Lung microvascular endothelial cell (primary cell): ENCODE measurements at places on chromosomes 11 and 22. TPM values are rescaled to one million over a fixed set of nuclear protein-coding genes. Genes with fewer than 3 reads are reported as not detected.

GRCh38 chr11:10021563-10021962, 272.5 kb downstream of the SBF2 start:
- DNase-seq: peak; percentile 47

Gene DDX25
- total RNA-seq: under 0.01 TPM in 1 of 2 replicates, not detected in the other

Gene EED
- total RNA-seq: 7.0 and 13.5 TPM in 2 replicates

GRCh38 chr11:92653454-92653853, 316.0 kb upstream of the MTNR1B start:
- no peak for DNase-seq

GRCh38 chr22:43698403-43698802, 113.7 kb downstream of the EFCAB6 start:
- DNase-seq: no peak

- DNase-seq: no peak
Observed at GRCh38 chr11:72013765-72014711, 15.3 kb downstream of the IL18BP start.

DNA sequence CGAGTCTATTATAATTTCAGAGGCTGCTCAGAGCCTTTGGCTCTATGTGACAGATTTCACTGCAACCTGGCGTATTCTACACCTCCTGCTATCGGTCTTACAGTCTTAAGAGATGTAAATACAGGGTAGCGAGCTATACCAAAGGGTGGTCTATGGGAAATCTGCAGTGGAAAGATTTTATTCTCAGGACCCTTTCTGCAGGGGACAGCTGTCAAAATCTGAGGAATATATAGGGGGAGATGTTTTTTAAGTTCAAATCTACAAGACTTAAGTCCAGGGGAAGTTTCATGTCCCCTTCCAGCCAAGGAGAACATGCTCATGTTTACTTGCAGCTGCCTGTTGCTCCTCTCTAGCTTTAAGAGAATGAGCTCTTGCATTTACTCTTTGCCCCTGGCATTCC, 62.7 kb downstream of the MICAL2 start:
- DNase-seq: no peak

Gene CYB5R3
- 99.0 and 129 TPM in 2 replicates for total RNA-seq

GRCh38 chr22:23178512-23179254, 1.6 kb upstream of the BCR start:
- peak; percentile 81 for DNase-seq

- no peak for DNase-seq
Observed at GRCh38 chr22:36377022-36377631, 10.6 kb downstream of the MYH9 start.

Gene MUC2
- total RNA-seq: not detected in 2 replicates

GRCh38 chr22:24059121-24059520, 48.0 kb downstream of the CABIN1 start:
- DNase-seq: peak; percentile 87

Gene RIC8A
- total RNA-seq: 122 and 160 TPM in 2 replicates

DNA sequence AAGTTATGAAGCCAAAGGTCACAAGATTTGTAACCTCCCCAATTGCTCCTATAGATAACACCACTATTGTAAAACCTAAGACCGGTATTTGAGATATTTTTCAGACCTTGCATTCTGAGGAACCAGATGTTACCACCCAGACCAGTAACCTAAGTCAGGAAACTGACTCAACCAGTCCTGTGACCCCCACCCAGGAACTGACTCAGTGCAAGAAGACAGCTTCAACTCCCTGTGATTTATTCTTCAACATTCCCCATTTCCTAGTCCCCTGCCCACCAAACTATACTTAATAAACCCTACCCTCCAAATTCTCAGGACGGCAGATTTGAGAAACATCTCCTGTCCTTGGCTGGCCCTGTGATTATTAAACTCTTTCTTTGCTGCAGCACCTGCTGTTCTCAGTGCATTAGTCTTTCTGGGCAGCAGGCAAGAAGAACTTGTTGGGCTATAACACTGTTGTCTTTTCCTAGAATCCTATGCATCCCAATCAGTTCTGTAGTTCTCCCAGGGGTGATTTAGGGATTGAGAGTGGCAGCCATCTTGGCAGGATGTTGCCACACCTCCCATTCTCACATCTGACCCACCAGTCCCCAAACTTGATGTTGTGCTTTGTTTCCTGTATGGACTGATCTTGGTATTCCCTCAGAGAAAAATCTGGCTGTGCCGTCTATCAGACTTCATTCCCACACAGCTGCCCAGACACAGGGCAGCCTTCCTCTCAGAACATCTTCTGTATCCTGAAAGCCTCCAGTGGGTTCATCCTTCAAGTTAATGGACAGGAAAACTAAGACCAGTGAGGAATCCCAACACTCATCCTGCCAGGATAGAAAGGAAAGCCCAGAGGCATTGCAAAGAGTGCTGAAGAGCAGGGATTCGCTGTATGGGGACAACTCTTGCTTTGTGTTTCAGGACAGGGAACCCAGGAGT, 104.0 kb downstream of the PDE2A start:
- DNase-seq: peak; percentile 69

DNA sequence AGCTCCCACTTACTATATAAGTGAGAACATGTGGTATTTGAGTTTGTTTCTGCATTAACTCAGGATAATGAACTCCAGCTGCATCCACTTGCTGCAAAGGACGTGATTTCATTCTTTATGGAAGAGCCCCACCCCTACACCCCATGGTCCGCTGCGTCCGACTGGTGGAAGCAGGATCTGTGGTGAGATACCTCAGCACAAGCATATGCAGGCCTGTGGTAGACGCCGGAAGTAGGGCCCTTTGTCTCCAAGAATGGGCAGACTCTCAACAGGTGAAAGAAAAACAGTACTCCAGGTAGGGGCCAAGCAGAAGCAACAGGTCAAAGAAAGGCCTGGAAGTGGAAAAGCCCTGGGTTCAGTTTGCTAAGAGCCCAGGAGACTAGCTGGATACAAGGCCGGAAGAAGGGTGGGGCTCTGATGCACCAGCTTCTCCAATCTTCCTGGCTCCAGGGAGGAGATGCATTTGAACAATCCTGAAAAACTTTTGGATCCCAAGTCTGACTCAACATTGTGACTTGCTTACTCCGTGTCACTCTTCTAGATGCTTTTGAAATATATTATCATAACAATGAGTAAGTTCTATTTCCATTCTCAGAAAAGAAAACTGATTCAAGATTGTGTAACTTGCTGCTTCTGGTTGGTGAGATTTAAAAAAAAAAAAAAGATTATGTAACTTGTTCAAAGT, 30.4 kb downstream of the NEAT1 start:
- DNase-seq: no peak

DNA sequence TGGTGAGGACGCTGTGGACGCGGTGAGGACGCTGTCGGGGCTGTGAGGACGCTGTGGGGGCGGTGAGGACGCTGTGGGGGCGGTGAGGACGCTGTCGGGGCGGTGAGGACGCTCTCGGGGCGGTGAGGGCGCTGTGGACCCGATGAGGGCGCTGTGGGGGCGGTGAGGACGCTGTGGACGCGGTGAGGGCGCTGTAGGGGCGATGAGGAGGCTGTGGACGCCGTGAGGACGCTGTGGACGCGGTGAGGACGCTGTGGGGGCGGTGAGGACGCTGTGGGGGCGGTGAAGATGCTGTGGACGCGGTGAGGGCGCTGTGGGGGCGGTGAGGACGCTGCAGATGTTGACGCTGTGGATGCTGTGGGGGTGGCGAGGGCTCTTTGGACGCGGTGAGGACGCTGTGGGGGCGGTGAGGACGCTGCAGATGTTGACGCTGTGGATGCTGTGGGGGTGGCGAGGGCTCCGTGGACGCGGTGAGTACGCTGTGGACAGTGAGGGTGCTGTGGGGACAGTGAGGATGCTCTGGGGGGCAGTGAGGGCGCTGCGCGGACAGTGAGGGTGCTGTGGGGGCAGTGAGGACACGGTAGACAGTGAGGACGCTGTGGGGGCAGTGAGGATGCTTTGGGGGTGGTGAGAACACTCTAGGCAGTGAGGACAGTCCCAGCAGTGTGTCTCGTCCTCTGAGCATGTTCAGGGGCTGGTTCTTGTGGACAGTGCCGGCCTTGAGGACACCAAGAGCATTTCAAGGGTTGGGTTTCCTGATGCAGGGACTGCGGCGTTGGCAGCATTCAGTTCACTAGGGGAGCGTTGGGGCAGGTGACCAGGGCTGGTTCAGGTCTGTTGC, 4.2 kb downstream of the GP1BB start:
- DNase-seq: no peak
